ENCODE measurements at places on chromosomes 7 and 10.

DNA sequence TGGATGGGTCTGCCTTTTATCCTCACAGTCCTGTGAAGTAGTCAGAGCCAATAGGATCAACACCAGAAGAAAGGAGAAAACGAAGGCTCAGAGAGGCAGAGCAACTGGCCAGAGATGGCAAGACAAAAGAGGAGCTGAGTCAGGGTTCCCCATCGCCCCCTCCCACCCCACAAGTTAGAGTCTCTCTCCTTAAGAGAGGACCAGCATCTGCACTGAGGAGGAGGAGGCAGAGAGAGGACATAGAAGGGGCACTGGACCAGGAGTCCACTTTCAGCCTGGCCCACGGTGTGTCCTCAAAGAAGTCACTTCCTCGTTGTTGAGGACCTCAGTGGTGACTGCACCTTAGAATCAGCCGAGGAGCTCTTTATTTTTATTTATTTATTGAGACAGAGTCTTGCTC is 11.6 kb downstream of the SPOCK2 start:
- DNase-seq = no peak

DNA sequence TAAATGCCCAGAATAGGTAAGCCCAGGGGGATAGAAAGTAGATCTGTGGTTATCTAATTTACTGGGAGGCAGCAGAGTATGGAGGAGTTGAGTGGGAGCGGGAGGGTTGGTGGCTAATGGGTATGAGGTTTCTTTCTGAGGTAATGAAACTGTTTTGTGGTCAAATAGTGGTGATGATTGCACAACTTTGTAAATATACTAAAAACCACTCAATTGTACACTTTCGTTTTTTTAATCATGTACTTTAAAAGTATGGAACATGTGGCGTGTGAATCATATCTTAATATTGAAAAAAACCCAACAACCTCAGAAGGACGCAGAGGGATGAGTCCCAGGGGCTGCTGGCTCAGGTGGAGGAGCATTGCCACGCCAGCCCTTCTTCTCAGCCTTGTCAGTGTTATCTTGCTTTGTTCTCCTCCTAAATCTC is 118.1 kb downstream of the WDR11 start:
- DNase-seq = no peak

- DNase-seq = no peak
Observed at GRCh38 chr10:13587391-13587790, 626 bp downstream of the PRPF18 start.

GRCh38 chr10:67696029-67696428 is at the start of gene CTNNA3:
Gene CTNNA3, minus strand, starts transcription at chr10:67696195.
- DNase-seq = no peak

DNA sequence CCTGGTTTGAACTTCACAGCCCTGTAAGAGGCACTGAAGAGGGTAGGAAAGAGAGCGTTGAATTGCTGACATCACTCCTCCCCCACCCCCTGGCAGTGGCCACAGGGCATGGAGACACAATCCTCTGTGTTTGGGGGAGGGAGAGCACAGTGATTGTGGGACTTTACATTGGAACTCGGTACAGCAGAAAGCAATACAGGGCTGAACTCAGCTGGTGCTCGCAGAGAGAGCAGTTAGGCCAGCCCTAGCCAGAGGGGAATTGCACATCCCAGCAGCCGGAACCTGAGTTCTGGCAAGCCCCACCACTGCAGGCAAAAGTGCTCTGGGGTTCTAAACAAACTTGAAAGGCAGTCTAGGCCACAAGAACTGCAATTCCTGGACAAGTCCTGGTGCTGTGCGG is 24.0 kb upstream of the CUL1 start:
- DNase-seq = no peak

GRCh38 chr10:71014021-71014805 is 125.8 kb upstream of the PCBD1 start:
- no peak for DNase-seq

- no peak for DNase-seq
Observed at GRCh38 chr7:99719996-99720769, 14.8 kb downstream of the CYP3A7 start.

DNA sequence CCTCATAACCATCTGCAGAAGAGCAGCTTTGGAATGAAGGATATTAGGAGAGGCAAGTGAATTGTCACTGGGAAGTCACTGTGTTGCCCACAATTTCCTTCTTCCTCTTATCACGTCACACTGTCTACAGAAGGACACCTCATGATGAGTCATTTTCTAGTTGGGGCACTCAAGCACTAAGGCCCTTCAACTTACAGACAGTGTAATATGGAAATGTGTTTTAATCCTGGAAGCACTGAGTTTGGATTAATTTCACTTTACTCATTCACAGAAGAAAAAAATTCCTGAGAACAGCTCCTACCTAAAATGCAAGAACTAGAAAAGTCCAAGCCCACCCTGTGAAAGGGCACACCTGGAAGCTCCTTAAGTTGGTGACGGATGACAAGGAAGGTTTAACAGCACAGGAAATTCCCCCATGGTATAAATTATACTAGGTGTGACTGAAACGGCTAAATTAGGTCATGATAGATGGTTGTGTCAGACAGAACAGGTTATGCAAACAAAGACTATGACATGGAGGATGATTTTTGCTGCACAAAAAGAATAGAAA is 56.6 kb downstream of the PARD3 start:
- no peak for DNase-seq

- no peak for DNase-seq
Observed at GRCh38 chr10:71648933-71649320, 70.7 kb downstream of the C10orf105 start.

GRCh38 chr10:3635211-3635671 is 149.8 kb downstream of the KLF6 start:
- no peak for DNase-seq

DNA sequence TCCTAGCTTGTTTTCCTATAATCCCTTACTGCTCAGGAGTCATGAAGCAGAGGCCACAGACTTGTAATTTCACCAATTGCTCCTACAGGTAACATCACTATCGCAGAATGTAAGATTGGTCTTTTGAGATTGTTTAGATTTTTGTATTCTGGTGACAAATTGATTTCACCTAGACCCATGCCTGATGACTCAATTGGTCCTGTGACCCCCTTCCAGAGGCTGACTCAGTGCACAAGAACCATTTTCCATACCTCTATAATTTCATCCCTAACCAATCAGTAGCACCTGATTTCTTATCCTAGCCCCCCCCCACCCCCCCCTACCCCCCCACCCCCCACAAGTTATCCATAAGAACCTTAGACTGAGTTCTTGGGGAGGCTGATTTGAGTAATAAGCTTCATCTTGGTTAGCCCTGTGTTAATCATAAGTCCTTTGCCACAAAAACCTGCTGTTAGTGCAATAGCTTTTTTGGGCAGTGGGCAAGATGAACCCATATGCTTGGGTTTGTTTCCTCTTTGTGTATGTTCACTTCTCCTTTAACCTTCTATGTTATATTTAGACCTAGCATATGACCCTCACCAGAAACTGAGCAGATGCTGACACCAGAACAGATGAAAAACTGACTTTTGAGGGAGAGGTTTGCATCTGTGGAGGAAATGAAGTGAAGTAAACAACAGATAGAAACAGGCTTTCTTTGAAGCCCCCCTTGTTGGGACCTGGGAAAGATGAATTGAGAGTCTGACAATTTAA is 187.1 kb downstream of the KIF20B start:
- DNase-seq = no peak

DNA sequence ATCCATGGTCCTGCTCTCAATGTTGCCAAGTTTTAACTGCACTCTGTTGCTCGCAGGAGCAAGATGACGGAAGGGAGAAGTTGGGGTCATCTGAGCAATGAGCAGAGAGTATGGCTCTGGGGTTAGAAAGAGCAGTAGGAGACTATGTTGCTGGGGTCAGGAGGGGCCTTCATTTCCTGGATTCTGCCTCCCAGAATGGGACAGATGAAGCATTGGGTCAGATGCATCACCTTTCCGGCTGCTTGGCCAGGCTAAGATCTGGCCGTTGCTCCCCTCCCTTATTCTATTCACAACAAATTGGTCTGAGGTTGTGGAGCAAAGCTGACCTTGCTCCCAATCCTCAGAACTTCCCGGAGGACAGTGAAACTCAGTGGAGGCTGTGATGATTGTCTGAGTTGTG is 22.4 kb downstream of the STMP1 start:
- no peak for DNase-seq

DNA sequence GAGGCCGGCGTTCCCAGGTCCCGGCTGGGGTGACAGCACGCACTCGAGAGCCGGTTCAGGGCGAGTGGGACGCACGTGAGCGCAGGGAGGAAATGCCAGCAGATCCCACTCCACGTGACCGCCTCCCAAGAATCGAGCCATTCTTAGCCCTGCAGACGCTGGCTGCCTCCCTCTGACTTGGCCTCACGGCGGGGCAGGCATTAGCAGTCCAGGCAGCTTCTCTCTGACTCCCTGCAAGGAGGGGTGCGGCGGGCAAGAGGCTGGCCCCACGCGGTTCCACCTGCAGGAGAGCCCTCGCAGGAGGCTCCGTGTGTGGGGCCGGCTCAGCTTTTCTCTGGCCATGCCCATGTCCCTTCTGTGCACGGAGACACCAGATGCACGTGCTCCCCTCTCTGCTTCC is 10.1 kb downstream of the GPR146 start:
- no peak for DNase-seq

- DNase-seq = no peak
Observed at GRCh38 chr10:773562-774161, 84.2 kb upstream of the DIP2C start.

- DNase-seq = no peak
Observed at GRCh38 chr10:118926903-118927302, 102.6 kb upstream of the NANOS1 start.

- DNase-seq = no peak
Observed at GRCh38 chr7:114574384-114574783, 159.8 kb downstream of the FOXP2 start.

DNA sequence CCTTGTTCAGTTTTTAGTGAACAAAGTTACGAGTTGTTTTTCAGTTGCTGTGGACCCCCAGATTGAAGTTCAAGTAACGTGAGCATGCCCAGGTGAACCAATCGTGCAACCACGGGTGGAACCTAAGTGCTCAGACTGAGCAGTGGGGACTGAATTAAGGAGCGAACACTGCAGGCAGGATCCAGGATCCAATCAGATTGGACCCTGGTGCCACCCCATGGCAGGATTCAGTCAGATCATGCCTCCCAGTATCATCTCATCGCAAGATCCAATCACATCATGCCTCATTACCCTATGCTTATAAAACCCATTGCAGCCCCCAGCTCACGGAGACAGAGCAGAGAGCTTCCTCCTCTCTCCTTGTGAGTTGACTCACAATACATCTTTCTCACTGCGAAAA is 80.9 kb downstream of the PFKFB3 start:
- DNase-seq = no peak

DNA sequence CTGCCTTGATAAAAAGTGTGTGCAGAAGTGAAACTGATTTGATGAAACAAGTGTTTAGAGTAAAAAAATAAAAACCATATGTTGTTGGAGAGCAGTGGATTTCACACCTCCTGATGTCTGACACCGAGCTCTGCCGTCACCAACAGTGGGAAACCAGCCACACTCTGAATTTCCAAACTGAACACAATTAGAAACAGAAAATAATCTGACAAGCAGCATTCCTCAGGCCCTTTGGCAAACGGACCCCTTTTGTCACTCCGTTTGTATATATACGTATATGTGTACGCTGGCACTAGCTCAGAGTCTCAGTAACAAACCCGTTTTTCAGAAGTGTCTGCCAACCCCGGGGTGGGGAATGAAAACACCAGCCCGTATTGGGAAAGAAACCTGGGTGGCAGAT is 32.4 kb downstream of the TACC2 start:
- DNase-seq = no peak

DNA sequence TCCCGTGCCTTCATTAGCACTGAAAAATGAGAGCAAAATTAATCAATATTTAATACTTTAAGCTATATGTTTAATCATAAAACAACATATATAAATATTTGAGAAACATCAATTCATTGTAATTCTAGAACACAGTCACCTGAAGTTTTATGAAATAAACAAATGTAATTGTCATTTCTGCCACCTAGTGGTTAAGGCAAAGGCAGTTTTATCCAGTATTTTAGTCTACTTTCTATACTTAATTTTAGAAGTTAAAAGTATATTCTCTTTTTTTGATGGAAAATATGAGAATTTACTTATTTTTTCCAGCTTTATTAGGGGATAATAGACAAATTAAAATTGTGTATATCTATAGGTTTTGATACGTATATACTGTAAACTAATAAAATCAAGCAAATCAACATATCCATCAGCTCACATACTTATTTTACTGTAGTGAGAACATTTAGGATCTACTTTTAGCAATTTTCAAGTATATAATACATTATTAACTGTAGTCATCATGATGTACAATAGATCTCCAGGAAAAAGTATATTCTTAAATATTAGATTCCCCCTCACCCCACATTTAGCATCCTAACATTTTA is 16.9 kb downstream of the PCGF6 start:
- DNase-seq = no peak

DNA sequence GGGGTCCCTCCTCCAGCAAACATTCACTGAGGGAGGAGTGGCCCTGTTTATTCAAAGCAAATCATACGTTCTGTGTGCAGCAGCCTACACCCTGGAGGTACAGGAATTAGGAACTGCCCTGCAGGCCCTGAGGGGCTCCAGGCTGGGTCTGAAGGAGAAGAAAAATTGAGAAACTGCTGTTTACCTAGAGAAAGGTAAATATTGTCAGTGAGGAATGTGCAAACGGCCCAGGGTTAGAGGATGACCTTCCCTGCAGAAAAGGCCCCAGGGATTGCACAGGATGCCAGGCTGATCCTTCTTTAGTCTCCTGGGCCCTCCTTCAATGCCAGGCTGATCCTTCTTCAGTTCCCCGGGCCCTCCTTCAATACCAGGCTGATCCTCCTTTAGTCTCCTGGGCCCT is 5.7 kb downstream of the CALML5 start:
- DNase-seq = no peak

DNA sequence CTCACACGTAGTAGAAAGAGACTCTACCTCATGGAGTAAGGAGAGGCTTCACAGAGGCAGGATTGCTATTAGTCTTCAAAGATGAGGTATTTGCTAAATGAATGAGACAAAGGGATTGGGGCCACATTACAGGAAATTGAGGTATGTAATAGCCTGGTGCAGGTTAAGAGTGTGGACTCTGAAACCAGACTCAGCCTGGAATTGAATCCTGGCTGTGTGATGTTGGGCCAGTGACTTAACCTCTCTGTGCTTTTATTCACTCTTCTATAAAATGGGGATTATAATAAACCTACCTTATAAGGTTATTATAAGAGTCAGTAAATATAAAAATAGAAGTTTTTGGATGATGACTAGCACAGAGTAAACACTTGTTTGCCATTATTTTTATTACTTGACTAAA is 64.7 kb upstream of the ATRNL1 start:
- no peak for DNase-seq

- no peak for DNase-seq
Observed at GRCh38 chr10:133453516-133454203, at the start of gene SCART1. Gene SCART1, plus strand, starts transcription at chr10:133453945. Its CDS starts 53 bp downstream, at chr10:133453998.

- DNase-seq = no peak
Observed at GRCh38 chr7:7989616-7990440, 21.2 kb downstream of the GLCCI1 start.

Data from progenitor cell of endocrine pancreas (in vitro differentiated cells).